Glomerular endothelial cell (primary cell): ENCODE measurements at places on chromosomes 16 and 17. TPM values are rescaled to one million over a fixed set of nuclear protein-coding genes. Genes with fewer than 3 reads are reported as not detected.
A peak's percentile ranks its signal among the peaks of the same experiment; 100 is the strongest.

TPPP3 gene
- total RNA-seq = 3.2 TPM in 1 of 2 replicates, not detected in the other

KRTAP3-1 gene
- total RNA-seq = not detected in 2 replicates

METTL9 gene
- total RNA-seq = 173 and 210 TPM in 2 replicates

JUP gene
- 535 and 764 TPM in 2 replicates for total RNA-seq

SLC7A6OS gene
- total RNA-seq = 11.4 and 11.5 TPM in 2 replicates

IRX5 gene
- total RNA-seq = 3.1 and 3.2 TPM in 2 replicates

NPTX1 gene
- 0.99 and 35.0 TPM in 2 replicates for total RNA-seq

SLX1B gene
- 36.4 and 38.0 TPM in 2 replicates for total RNA-seq

ITGAD gene
- not detected in 2 replicates for total RNA-seq

PIK3R5 gene
- not detected in 2 replicates for total RNA-seq

- DNase-seq = no peak
Measured at GRCh38 chr17:19004421-19005136, at the start of gene FAM83G. TSS of gene FAM83G (minus strand) at chr17:19004764. CDS start at chr17:19004041, 723 bp downstream.

- no peak for DNase-seq
Measured at GRCh38 chr17:75478508-75478907, 22.1 kb downstream of the TMEM94 start.

- DNase-seq = no peak
Measured at GRCh38 chr16:1379304-1380076, 27.8 kb downstream of the GNPTG start.

- no peak for DNase-seq
Measured at GRCh38 chr17:77456951-77457548, 316.3 kb downstream of the SEC14L1 start.

DNA sequence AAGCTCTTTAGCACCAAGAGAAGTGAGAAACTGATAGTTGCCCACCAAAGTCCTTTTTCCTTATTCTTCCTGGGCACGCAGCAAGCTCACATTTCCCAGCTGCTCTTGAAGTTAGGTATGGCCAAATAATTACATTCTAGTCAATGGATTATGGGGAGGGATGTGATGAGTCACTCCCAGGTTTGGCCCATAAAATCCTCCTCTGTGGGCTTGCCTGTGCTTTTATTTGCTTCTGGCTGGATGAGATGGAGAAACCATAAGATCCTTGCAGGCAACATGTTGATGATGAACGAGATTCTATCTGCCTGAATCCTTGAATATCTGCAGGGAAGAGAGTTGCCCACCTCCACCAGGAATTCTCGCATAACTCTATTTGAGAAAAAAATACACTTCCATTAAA, 568.3 kb upstream of the SALL1 start:
- DNase-seq = no peak

DNA sequence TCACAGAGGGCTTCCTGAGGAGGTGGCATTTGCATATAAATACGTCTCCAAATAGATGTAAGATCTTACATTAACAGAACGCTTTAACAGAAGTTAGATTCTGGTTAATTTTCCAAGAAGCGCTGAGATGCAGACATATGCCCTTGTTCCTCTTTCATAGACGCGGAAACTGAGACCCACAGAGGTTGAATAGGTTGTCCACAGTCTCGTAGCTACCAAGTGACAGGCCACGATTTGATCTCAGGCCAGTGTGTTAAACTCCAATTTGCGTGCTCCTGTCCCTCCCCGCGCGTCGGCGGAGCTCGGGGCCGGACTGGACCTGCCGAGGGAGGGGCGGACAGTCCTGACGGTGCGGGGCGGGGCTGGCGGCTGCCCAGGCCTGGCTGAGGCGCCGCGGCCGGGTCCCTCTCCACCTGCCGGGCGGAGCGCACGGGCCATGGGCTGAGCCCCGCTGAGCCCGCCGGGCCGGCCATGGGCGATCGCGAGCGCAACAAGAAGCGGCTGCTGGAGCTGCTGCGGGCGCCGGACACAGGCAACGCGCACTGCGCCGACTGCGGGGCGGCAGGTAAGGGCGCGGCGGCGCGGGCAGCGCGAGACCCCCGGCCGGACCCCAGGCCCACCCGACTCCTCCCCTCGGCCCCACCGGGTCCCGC, at the start of gene ADAP2:
TSS of gene ADAP2 (plus strand) at position 402 of the 653 bp plus-strand sequence. CDS start at position 472, 70 bp downstream.
- DNase-seq = no peak

GRCh38 chr16:86381491-86381890, 128.8 kb upstream of the FOXF1 start:
- DNase-seq = no peak

DNA sequence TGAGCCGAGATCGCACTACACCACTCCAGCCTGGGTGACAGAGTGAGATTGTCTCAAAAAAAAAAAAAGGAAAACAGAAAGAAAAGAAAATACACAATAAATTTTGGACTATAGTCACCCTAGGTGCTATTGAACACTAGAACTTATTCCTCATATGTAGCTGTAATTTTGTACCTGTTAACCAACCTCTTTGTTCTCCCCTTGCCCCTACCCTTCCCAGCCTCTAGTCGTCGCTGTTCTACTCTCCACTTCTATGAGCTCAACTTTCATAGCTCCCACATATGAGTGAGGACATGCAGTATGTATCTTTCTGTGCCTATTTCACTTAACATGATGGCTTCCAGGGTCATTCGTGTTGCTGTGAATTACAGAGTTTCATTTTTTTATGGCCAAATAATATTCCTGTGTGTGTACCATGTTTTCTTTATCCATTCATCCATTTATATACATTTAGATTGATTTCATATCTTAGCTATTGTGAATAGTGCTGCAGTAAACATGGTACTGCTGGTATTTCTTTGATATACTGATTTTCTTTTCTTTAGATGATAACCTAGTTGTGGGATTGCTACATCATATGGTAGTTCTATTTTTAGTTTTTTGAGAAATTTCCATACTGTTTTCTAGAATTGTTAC, 28.3 kb downstream of the VPS35L start:
- no peak for DNase-seq

DNA sequence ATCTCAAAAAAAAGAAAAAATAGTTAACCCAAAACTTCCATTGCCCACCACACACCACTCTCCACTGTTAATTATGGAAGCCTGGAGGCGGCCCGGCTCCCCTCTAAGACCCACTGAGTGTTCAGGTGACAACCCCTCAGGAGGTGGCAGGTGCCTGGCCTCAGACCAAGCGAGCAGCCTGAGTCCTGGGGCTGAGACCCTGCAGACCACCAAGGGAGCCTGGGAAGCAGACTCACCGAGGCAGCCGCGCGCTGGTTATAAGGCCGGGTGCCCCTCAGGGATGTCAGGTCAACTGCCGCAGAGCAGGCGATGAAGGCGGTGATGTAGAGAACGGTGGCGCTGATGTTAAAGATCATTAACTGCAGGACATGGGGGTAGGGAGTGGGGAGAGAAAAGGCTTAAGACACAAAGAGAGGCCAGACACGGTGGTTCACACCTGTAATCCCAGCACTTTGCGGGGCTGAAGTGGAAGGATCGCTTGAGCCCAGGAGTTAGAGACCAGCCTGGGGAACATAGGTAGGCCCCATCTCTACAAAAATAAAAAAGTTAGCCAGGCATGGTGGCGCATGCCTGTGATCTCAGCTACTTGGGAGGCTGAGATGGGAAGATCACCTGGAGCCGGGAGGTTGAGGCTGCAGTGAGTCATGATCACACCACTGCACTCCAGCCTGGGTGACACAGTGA, 13.3 kb downstream of the ARL2BP start:
- DNase-seq = no peak

- DNase-seq = peak; percentile 29
Measured at GRCh38 chr16:66977341-66978113, 10.9 kb upstream of the CES4A start.

- no peak for DNase-seq
Measured at GRCh38 chr17:73402466-73402865, 90.7 kb upstream of the CDC42EP4 start.

GRCh38 chr17:3697103-3697476, 1.1 kb upstream of the P2RX5 start:
- DNase-seq = no peak

DNA sequence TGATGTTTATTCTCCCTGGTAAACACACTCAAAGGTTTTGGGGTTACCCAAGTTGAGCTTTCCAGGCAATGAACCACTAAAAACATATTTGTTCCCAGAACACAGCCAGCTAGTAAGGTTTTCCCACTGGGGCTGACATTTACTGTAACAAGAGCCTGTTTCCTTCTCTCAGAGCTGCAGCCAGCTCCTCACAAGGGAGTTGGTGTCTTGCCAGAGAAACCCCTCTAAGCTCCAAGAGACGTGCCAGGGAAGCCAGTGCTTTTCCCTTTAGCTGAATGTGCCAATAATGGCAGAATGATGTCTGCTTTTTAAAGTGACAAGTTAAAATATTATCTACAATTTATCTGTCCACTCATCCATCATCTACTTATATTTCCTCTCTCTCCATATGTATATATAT, 170.8 kb upstream of the RBFOX1 start:
- no peak for DNase-seq

DNA sequence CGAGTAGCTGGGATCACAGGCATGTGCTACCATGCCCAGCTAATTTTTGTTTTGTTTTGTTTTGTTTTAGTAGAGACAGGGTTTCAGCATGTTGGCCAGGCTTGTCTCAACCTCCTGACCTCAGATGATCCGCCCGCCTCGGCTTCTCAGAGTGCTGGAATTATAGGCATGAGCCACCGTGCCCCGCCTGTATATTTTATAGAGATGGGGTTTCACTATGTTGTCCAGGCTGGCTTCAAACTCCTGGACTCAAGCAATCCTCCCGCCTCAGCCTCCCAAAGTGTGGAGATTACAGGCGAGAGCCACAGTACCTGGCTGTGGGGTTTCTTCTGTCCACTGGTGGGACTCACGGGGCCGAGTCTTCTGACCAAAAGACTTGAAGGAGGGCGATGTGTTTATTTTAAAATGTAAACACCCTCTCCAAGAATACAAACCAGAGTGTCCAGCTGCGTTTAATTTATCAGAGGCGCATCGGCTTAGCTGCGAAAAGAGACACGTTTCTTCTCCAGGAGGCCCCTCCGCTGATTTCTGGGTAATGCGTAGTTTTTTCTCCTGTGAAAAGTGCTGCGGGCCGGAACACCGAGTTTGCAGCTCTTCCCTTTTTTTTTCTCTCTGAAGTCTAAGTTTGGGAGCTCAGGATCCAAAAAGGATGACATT, 86.9 kb upstream of the CIBAR2 start:
- DNase-seq = no peak

DNA sequence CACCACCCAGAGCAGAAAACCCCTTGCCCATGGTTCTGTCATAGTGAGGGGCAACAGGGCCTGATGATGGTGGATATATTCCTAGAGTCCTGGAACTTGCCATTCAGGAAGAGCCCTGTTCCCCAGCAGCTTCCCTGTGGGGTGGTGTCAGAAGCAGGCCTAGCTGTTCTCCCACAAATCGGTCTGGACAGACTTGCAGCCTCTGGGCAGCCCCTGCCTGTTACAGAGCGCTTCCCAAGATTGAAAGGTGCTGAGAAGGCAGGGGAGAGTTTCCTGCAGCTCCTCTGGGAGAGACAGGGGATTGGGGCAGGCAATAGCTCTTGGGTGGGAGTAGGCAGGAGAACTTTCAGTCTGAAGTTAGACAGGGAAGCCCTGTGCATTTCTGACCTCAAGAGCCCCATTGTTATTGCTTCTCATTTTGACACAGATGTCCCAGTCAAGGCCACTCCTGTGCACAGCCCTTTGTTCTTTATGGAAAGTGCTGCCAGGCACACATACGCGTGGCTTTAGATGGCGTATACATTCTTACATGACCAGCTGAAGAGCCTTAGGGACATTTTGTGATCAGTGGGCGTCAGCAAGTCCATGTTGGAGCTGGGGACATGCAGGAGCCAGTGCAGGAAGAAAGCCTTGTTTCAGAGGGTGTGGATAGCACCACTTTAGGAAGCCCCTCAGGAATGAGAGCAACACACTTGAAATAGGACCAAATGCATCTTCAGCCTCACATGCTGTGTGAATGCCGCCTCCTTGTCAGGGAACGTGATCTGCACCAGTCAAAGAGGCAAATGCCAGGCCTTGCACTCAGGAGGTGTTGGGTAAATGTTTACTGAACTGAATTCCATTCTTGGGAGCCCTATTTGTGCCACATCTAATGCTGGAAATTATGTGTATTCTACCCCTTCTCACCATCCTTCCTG, 67.5 kb downstream of the GNAO1 start:
- DNase-seq = no peak

GRCh38 chr17:8254881-8255280, 5.8 kb downstream of the PFAS start:
- DNase-seq = no peak
